ELR (cell line): ENCODE measurements at places on chromosomes 6 and 20.

GRCh38 chr20:49513517-49513916 is 31.0 kb upstream of the KCNB1 start:
- DNase-seq: no peak

GRCh38 chr6:7052443-7053011 is 55.2 kb upstream of the RREB1 start:
- DNase-seq: peak; percentile 34

GRCh38 chr6:67630146-67630545 is 1004.9 kb upstream of the ADGRB3 start:
- peak; percentile 42 for DNase-seq

GRCh38 chr6:105313211-105313610 is 89.7 kb downstream of the PREP start:
- DNase-seq: no peak

- DNase-seq: no peak
Measured at GRCh38 chr6:2517855-2518473, 232.8 kb downstream of the MYLK4 start.

- DNase-seq: peak; percentile 86
Measured at GRCh38 chr20:35344354-35344837, 52.2 kb upstream of the FAM83C start.

DNA sequence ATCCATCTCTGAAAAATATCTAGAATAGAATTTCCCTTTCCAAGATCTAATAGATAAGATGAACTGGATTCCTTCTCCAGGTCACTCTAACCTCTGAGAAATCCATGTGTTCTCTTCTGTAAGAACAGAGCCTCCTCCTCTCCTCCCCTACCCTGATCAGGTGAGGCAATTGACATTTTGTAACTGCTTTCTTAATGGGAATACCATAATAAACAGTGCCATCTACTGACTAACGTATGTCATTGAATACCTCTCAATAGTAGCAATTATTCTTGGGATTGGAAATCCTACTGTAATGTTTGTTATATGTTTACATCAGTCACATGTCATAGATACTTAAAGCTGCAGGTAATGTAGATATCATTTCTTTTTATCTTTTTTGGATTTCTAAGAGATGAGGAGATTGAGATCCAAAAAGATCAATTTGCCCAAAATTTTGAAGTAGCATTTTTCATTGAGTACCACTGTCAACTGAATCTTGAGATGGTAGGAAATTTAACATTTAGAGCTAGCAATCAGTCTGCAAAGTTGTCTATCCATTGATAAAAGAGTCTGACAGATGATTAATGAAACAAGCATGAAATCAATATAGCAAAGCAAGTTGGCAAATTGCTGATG is 365.8 kb upstream of the HSF2 start:
- DNase-seq: peak; percentile 68

- DNase-seq: peak; percentile 84
Measured at GRCh38 chr6:134936931-134937330, 13.0 kb downstream of the ALDH8A1 start.

DNA sequence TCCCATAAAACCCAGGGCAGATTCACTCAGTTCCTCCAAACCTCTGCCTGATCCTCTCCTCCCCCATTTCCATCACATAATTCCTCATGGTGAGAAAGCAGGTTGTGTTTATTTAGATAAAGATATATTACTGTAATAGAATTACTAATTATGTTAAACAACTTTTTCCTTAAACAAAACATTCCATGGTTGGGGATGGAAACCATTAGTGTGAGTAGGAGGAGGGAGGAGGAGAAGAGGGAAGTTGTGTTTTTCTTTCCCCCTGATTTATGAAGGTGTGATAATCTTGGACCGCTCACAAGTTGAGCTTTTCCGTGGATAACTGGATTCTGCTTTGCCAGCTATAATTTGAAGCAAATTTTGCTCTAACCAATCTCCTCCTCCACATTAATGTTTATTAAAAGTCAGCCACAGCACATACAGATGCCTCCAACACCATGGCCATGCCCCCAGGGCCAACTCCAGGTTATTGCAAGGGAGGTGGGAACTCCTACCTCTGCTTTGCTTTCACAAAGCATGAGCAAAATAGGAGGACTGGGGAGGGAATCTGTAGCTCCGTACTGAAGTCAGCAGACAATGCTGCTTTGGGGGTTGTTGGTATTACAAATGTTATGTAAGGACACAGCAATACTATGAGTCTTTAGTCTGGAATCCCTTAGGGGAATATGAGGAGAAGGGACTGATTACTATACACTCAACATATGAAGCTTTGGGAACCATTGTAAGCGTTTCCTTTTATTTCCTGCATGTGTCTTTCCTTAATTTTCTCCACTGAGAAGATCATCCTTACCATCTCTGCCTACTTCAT is 542.0 kb downstream of the DHX35 start:
- DNase-seq: no peak

- DNase-seq: no peak
Measured at GRCh38 chr6:162854734-162855191, 127.0 kb downstream of the PACRG start.

- no peak for DNase-seq
Measured at GRCh38 chr20:2637246-2637645, 15.2 kb upstream of the NOP56 start.

- no peak for DNase-seq
Measured at GRCh38 chr6:134138226-134138975, 86.0 kb upstream of the SLC2A12 start.

DNA sequence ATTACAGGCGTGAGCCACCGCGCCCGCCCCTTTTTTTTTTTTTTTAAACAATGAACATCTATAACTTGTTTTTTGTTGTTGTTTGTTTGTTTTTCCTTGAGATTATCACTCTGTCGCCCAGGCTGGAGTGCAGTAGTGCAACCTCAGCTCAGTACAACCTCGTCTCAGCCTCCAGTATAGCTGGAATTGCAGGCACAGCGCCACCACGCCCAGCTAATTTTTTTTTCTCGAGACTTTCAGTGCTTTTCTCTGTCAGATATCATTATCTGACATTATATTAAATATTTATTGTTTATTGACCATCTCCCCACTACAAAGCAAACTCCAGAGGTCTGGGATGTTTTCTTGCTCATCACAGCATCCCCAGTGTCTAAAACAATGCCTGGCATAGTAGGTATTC is 2.3 kb upstream of the DLK2 start:
- DNase-seq: no peak

- DNase-seq: no peak
Measured at GRCh38 chr6:7636151-7636550, 46.2 kb downstream of the SNRNP48 start.

GRCh38 chr6:167013067-167013466 is 13.9 kb downstream of the CEP43 start:
- no peak for DNase-seq

DNA sequence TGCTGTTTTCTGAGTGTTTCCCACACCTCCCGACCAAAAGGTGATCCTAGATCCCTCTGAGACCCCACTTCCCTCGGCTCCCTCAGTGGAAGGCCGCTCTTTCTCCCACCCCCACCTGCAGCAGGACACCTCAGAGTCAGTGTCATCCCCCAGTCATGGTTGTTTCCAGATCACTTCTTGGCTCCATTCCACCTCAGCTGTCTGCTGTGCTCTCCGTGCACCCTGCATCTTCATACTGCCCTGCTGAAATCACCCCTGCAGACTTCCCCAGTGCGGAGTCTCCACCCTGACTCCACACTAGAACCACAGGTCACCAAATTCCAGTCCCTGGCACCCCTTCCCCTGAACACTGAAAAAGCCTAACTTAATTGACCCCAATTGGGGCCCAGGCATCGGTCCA is 255.1 kb upstream of the CDYL start:
- no peak for DNase-seq

- no peak for DNase-seq
Measured at GRCh38 chr6:52019092-52019491, 68.3 kb downstream of the PKHD1 start.

- DNase-seq: no peak
Measured at GRCh38 chr6:84273048-84273809, 45.8 kb upstream of the CEP162 start.

- DNase-seq: peak; percentile 31
Measured at GRCh38 chr6:155349129-155349528, 34.8 kb upstream of the TFB1M start.

GRCh38 chr6:74170118-74170517 is 474.1 kb downstream of the CD109 start:
- DNase-seq: no peak

GRCh38 chr6:43120944-43121913 is 45.1 kb downstream of the PTK7 start:
- DNase-seq: peak; percentile 98

DNA sequence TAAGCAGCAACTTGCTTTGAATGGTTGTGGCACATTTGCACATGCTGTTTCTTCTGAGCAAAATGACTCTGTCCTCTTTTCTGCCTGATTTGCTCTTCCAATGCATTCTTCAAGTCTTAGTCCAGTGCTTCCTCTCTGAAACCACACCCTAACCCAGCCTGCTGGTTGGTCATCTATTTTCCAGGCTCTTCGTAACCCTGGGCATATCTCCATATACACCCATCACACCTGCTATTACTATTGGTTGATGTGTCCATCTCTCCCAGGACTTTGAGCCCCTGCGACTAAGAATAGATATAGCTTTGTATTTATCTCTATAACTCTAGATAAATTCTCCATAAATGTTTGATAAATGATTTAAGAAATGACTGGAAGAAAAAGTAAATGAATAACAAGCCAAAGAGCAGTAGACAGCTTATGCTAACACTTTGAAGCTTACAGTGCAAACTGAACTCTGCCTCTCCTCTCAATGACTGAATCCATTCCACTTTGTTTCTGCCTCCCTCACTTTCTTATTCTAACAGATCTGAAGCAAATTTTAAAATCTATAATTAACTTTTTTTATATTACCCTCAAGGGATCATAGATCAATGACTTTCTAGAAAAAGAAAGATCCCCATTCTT is 59.7 kb upstream of the NT5E start:
- DNase-seq: peak; percentile 69

- no peak for DNase-seq
Measured at GRCh38 chr6:64685401-64685800, 1021.6 kb downstream of the EYS start.

DNA sequence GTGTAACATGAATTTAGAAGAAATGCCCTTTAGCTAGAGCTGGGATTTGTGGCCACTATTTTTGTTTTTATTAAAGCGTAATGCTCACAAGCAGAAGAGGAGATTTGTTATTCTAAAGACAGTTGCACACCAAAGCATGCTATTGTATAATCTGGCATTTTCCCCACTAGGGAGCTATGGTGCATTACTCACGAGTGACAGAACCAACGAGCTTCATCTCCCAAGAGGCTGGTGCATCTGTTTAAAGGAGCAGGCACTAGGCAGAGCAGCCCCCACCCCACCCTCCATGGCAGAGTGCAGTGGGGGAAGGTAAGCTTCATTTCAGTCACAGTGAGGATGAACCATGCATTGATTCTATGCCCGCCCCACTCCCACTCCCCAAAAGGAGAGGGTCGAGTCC is 287.3 kb upstream of the TSHZ2 start:
- DNase-seq: no peak

- DNase-seq: no peak
Measured at GRCh38 chr6:144268794-144269349, 16.3 kb upstream of the UTRN start.
